ENCODE measurements at places on chromosomes 16 and 17. TPM values are rescaled to one million over a fixed set of nuclear protein-coding genes. Genes with fewer than 3 reads are reported as not detected.
A peak's percentile ranks its signal among the peaks of the same experiment; 100 is the strongest.

Gene HBZ
- 0.32 TPM for total RNA-seq

Gene TNFSF13
- 25.5 TPM for total RNA-seq

Gene SLFN13
- 6.3 TPM for total RNA-seq

Gene WNK4
- total RNA-seq, result not detected

Gene DNAAF8
- 0.85 TPM for total RNA-seq

DNA sequence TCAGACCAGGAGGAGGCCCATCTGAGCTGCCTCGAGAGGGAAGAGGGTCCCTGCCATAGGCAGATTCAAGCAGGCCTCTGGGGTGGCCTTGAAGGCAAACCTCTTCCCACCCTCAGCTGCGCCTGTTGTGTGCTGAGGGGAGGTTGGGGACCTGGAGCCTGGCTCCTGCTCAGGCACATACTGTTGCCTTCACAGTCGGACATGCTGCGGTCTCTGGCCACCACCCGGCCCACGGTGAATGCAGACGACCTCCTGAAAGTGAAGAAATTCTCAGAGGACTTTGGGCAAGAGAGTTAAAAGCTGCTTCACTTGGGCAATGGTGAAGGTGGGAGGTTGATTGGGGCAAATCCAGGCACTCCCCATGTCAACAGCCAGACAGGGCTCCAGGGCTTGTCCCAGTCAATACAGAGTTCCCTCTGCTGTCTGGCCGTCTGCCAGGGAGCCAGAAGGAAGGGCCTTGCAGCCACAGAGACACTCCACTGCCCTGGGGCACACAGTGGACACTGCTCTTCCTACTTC is 6.3 kb downstream of the PDF start:
- peak; percentile 68 for DNase-seq

DNA sequence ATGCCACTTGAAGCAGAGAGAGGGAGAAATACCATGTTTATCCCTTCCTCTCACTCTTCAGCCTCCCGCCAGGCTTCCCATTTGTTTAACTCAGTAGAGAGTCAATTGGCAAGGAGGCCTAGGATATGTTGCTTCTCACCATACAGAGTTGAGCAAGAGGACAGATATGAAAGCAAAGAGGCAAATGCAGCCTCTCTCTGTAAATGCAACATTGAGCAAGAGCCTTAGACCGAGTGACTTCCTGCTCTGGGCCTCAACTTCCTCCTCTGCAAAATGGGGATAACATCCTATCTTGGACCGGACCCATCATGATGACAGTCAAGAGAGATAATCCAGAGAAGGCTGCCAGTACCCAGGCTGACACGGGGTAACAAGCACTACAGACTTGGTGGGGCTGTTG is 36.8 kb downstream of the SOCS1 start:
- no peak for DNase-seq
